ENCODE measurements at places on chromosomes 6 and 20.

- no peak for DNase-seq
These were observed 158.8 kb downstream of the DST start for GRCh38 chr6:56483929-56484328.

- no peak for DNase-seq
These were observed 376.0 kb upstream of the HS3ST5 start for GRCh38 chr6:114718716-114719270.

GRCh38 chr20:34581341-34582184, 23.0 kb downstream of the MAP1LC3A start:
- peak; percentile 19 for DNase-seq

GRCh38 chr6:71290611-71291010, 2.0 kb downstream of the OGFRL1 start:
- DNase-seq, result no peak

DNA sequence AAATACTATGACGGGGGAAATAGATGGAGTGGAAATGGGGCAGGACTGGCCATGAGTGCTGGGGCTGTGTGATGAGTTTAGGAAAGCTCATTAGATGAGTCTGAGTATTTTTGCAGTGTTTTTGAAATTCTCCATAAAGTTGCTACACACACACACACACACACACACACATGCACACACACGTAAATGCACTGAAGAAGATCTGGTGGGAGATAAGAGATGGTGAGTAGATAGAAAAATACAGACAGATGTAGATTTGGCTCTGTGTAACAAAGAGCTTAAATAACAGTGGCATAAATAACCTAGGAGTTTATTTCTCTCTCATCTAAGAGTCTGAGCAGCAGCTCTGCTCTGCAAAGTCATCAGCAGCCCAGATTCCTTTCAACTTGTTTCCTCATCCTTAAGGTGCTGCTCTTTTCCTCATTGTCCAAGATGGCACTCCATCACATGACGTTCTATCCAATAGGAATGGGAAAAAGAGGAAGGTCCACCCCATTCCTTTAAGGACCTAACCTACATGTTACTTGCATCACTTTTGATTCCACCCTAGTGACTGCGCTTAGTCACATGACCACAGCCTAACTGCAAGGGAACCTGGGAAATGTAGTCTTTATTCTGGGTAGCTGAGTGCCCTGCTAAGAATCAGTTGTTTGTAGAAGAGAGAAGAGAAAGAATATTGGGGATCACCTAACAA, 76.4 kb downstream of the EYA2 start:
- DNase-seq, result no peak

DNA sequence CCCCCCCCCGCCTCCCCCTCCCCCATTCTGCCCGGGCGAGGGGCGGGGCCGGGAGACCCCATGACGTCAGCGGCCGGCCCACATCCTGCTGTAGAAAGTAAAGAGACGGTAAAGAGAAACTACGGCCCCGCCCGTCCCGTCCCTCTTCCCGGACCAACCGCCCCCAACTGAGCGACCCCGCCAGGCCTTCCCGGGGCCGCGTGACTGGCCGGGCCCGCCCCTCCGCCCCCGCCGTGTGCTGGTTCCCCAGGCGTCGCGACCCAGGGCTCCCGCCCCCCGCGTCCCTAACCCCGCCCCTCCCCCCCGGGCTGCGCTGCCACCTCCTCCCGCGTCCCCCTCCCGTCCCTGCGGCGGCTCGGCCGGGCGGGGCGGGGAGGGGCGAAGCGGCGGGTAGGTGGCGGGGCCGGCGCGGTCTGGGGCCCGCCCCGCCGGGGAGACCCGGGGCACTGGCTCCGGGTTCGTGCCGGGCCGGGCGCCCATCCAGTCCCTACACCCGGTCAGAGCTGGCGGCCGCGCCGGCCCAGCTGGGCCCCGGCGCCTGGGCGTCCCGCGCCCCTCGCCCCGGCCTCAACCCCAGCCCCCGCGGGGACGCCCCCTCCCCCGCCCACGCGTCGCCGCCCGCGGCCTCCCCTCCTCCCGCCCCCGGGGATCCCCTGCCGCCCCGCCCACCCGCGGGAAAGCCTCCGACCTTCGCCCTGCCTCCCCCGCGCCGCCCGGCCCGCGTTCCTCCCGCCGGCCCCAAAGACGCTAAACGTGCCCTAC, 655 bp upstream of the HIVEP1 start:
- peak; percentile 96 for DNase-seq

DNA sequence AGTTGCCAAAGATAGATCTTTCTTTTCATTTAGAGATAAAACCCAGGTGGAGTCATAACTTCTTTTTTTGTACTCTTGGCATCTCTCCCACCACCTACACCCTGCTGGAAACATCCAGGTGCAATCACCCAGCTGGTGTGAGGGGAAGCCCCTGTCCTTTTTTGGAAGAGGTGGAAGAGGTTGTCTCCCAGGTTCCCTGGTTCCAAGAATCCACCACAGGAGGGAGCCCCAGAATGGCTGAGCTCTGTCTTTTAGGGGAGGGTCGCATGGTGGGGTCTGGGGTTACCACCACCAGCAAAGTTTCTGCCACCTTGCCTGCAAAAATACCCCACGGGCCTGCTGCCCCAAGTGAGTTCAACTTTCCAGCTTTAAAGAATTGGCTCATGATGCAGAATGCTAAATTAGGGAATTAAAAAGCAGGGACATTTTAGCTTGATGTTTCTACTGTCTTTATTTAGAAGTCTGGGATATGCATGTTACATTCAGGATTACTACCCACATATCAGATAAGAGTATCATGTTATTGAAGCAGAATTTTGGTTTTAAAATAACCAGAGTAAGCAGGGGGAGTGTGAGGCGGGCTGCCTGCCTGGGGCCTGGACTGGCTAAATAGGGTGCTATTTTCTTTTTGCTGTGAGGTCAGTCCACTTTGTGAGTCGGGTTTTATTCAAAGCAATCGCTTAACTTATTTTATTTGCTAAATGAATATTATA, 11.0 kb downstream of the SMOC2 start:
- no peak for DNase-seq

DNA sequence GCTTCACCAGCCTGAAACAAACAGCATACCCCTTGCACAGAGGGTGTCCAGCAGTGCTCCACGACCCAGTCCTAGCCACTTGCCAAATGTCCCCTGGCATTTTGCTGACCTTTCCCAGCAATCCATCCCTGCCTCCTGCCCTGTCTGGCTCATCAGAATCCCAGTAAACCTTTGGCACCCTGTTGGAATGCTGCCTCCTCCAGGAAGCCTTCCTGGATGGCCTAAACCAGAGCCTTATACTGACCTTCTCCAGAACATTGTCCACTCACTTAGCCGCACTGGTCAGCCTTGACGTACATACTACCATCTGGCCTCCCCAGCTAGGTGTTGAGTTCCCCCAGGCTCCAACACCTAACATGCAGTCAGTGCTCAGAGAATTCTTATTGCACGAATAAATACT, 2.0 kb upstream of the PACSIN1 start:
- no peak for DNase-seq

GRCh38 chr20:46260480-46260879, 47.8 kb downstream of the CDH22 start:
- DNase-seq, result no peak

DNA sequence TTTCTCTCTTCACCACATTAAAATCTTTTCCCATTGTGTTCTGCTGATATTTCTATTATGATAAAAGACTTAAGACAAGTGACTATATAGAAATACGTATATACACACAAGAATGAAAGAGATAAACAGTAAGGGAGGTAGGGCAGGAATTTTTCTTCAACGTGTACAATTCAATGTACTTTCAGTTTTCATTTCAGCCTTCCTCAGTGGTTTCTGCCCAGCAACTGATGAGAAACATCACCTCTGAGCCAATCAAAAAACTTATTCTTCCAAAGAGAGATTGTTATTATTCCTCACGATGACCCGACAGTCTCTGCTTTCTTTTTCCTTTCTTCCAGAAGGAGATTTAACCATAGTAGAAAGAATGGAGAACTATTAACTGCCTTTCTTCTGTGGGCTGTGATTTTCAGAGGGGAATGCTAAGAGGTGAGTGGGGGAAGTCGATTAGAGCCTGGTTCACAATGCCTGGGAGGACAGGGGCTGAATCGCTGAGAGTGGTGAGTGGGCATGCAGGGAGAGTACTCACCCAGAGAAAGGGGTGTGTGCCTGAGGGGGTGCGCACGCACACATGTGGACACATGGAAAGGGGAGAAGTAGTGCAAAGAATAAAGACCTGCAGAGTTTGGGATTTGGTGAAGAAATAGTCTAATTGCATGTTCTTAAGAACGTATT, at the start of gene BTN3A1:
Gene BTN3A1, plus strand, starts transcription at position 289 of the 672 bp plus-strand sequence. CDS start 3,289 bp downstream, outside the sequence.
- peak; percentile 49 for DNase-seq

DNA sequence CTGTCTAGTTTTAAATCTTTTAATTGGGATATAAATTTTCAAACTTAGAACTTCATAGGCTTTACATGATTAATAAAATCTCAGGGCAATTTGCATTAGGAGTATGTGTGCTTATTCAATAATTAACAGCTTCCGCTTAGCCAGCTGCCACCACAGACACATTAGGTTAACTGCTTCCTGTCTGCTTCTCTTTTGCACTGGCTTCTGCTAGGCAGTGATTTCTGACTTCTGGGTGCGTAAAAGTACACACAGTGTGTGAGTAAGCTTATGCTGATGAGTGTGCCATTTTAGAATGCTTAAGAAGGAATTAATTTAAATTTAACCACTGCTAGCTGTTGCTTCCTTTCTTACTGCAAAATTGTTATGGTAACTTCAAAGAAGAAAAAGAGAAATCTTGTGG, 73.9 kb downstream of the F13A1 start:
- DNase-seq, result no peak

- no peak for DNase-seq
These were observed 174.3 kb upstream of the TNFAIP3 start for GRCh38 chr6:137692806-137693205.

GRCh38 chr6:116059713-116060571, 749 bp downstream of the FRK start:
- DNase-seq, result no peak

- no peak for DNase-seq
These were observed 83.9 kb downstream of the KHDRBS2 start for GRCh38 chr6:62202078-62202477.

- DNase-seq, result no peak
These were observed 16.2 kb downstream of the FOXC1 start for GRCh38 chr6:1625794-1626435.

- DNase-seq, result no peak
These were observed 30.3 kb downstream of the PLCG1 start for GRCh38 chr20:41167481-41168253.

- no peak for DNase-seq
These were observed 6.6 kb upstream of the ANKRD60 start for GRCh38 chr20:58235010-58235409.

- no peak for DNase-seq
These were observed 84.3 kb upstream of the MRPS10 start for GRCh38 chr6:42301986-42302385.

DNA sequence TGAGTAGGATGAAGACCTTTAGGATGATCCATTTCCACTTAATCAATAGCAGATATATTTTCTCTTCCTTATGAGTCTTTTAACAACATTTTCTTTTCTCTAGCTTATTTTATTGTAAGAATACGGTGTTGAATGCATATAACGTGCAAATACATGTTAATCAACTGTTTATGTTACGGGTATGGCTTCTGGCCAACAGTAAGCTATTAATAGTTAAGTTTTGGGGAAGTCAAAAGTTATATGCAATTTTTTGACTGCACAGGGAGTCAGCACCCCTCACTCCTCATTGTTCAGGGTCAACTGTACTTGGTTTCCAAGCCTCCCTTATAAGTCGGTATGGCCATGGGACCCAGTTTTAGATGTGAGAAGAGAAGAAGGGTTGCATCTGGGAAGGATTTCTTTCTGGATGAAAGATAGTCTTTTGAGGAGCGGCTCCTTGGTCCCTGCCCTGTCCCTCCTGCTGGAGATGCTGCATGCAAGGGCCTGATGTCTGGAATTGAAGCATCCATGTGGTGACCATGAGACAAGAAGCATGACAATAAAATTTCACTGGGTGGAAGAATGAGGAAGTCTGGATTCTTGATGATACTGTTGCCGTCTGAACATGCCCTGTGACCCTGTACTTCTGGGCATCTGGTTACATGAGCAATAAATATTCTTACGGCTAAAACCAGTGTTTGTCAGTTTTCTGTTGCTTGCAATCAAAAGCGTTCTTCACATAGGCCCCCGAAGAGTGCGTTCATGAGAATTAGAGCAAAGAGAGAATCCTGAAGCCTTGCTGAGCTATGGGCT, 194.7 kb upstream of the PMEPA1 start:
- DNase-seq, result no peak

Measured in stimulated activated CD4-positive, alpha-beta T cell treated with anti-CD3 and anti-CD28 coated beads, Interleukin-12 subunit alpha, Interleukin-12 subunit beta, amount 100 ng/mL, for 48 hours (primary cell).